ENCODE measurements at places on chromosomes 11 and 22. TPM values are rescaled to one million over a fixed set of nuclear protein-coding genes. Genes with fewer than 3 reads are reported as not detected.

The CADM1 gene
- 0.40 TPM for total RNA-seq

The RASSF10 gene
- 0.60 TPM for total RNA-seq

The CCDC15 gene
- total RNA-seq: 1.5 TPM

The KIRREL3 gene
- total RNA-seq: not detected

The GRAP2 gene
- not detected for total RNA-seq

Data from lung microvascular endothelial cell (primary cell).